Activated T-cell treated with anti-CD3 and anti-CD28 coated beads, Interleukin-2, amount 50 U/mL, for 4 hours (primary cell): ENCODE measurements at places on chromosomes 1 and 21. TPM values are rescaled to one million over a fixed set of nuclear protein-coding genes. Genes with fewer than 3 reads are reported as not detected.

- no peak for DNase-seq
Observed at GRCh38 chr1:203911806-203912205, 50.4 kb downstream of the SNRPE start.

DNA sequence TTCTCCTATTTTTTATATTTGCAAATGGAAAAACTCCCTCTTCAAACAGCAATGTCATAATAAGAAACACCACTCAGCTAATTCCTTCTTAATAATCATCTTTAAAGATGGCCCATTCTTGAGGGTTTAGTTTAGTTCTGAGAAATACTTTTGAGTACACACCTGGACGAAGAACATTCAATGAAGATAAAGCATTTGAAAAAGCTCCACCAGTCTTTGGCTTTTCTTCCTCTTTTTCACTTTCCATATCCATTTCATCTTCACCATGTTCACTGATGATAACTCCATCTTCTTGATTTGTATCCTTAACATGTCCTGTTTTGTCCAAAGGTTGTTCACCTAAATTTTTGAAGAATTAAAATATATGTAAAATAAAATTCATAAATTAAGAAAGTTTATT lies 7.4 kb downstream of the PAXBP1 start:
- no peak for DNase-seq

GRCh38 chr21:41611966-41612606 lies 104.1 kb upstream of the TMPRSS2 start:
- no peak for DNase-seq

DNA sequence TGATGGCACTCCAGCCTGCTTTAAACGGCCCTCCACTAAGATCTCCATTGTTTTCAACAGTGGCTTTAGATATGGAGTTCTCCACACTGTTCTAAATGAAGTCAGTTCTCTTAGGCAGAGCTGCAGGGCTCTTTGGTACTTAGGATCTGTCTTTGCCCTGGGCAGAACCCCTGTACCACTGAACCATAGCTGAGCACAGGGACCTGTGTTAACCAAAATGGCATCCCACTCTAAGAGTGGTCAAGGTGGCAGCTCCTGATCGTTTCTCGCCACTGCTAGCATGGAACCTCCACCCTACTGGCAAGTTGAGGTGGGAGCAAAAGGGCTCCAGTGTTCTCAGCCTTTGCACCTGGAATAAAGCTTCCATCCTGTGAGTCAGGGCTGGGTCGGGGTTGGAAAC lies 186.7 kb downstream of the TM2D1 start:
- DNase-seq = no peak

PGLYRP4 gene
- not detected for total RNA-seq

- peak; percentile 8 for DNase-seq
Observed at GRCh38 chr21:31732597-31733550, 956 bp upstream of the SCAF4 start.
